ENCODE measurements at places on chromosomes 11 and 22.

DNA sequence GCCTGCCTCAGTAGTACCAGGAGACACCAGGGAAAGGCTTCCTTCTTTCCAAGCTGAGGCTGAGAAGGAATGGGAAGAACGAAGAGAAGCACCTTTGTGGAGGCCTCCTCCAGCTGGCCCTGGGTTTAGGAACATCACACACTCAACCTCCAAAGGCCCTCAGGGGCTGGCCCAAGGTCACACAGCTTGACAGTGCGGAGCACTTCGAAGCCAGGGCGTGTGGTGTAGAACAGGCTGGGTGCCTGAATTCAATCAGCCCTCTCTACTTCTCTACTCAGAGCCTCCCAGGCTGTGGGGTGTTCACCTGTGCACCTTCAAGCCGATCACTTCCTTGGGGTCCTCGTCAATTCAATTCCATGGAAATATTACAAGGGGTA, 727 bp upstream of the CSDC2 start:
- no peak for DNase-seq

- DNase-seq, result no peak
Measured at GRCh38 chr11:15216678-15217077, 102.0 kb downstream of the INSC start.

DNA sequence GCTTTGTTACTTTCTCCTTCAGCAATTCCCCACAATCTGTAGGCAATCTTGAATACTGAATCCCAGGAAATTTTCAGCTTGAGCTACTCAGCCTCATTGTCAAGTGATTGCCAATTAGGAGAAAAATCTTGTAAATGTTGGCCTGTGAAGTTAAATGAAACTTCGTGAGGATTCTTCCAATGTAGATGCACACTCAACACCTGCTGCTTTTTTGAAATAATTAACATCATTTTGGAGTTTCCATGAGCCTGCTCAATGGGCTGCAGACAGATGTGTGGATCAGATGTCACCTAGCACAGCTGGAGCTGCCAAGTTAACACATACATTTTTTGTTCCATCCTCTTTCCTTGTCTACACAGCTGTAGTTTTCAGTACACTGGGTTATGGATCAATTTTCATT, 645.6 kb upstream of the LUZP2 start:
- DNase-seq, result no peak

- no peak for DNase-seq
Measured at GRCh38 chr11:29319210-29319609, 697.6 kb downstream of the KCNA4 start.

DNA sequence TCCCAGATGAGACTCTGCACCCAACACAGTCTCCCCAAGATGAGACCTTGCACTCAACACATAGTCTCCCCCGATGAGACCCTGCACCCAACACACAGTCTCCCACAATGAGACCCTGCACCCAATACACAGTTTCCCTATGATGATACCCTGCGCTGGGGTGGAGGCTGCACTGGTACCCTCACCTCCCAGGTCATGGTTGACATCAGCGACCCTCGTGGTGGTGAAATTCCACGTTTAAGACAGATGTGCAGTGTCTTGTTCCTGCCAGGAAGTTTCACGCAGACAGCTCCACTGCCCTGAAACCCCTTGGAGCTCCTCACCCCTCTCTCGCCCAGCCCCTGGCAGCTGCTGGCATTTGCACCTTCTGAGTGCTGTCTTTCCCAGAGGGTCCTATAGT, 9.5 kb downstream of the MUC5AC start:
- DNase-seq, result no peak

- DNase-seq, result no peak
Measured at GRCh38 chr11:34787895-34788294, 128.3 kb downstream of the APIP start.

DNA sequence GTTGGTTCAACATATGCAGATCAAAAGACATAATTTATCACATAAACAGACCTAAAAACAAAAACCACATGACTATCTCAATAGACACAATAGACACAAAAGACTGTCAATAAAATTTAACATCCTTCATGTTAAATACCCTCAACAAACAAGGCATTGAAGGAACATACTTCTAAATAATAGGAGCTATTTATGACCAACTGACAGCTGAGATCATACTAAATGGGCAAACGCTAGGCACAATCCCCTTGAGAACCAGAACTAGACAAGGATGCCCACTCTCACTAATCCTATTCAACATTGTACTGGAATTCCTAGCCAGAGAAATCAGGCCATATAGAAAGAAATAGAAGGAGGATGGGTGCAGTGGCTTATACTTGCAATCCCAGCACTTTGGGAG, 50.3 kb upstream of the GLYAT start:
- DNase-seq, result no peak

DNA sequence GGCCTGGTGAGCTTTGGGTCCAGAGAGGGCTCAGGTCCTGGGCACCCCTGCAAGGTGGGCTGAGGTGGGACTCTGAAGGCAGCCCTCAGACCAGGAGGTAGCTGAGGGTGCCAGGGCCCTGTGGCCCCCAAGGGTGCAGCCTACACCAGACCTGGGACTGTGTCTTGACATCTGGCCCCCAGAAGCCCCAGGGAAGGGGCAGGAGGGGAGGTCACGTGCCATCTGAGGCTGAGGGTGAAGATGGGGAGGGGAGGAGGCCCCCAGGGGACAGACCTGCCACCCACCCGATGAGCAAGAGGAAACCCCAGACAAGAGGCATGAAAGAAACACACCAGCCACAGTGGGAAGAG, 520.2 kb downstream of the BRD1 start:
- DNase-seq, result no peak

GRCh38 chr11:84886344-84886743, 740.8 kb downstream of the DLG2 start:
- no peak for DNase-seq

GRCh38 chr11:206526-207207, 532 bp downstream of the BET1L start:
- DNase-seq, result no peak

DNA sequence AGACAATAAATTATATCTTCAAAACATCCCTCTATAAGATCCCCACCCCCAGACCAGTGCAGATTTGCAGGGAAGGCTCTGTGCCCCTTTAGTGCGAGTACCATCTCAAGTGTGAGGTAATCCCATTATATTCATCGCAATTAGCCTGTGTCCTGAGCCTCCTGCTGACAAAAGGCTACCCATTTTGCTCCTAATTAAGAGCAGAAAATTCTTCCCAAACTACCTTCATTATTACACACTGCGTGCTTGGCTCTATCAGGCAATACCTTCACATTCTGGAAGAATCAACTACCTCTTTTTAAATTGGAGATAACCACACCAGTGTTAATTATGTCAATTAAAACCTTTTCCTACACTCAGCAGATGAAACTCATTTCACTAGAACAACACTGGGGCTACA, 1133.4 kb upstream of the CCDC90B start:
- DNase-seq, result no peak

- DNase-seq, result no peak
Measured at GRCh38 chr22:35892192-35892591, 136.4 kb downstream of the RBFOX2 start.

DNA sequence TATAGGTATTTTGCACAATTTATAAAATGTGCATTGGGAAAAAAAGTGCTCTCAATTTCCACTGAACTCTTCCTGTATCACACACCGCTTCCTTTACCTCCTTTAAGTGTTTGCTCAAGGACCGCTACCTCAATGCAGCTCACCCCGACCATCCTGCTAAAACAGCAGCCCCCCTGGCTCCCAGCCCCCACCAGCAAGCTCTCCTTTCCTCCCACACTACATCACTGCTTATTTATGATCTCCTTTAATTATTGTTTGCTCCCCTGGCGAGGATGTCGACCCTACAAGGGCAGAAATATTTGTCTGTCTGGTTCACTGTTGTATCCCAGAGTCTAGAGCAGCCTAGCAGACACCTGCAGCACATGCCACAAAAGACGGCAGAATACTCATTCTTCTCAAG, 10.0 kb downstream of the SHANK2 start:
- DNase-seq, result no peak

- DNase-seq, result no peak
Measured at GRCh38 chr11:75155570-75156422, 4.9 kb downstream of the SLCO2B1 start.

GRCh38 chr11:96134602-96135001, 208.4 kb downstream of the MAML2 start:
- DNase-seq, result no peak

- DNase-seq, result no peak
Measured at GRCh38 chr22:30190574-30190973, 56.0 kb downstream of the LIF start.

GRCh38 chr11:94912806-94913205, 60.5 kb downstream of the CWC15 start:
- no peak for DNase-seq

DNA sequence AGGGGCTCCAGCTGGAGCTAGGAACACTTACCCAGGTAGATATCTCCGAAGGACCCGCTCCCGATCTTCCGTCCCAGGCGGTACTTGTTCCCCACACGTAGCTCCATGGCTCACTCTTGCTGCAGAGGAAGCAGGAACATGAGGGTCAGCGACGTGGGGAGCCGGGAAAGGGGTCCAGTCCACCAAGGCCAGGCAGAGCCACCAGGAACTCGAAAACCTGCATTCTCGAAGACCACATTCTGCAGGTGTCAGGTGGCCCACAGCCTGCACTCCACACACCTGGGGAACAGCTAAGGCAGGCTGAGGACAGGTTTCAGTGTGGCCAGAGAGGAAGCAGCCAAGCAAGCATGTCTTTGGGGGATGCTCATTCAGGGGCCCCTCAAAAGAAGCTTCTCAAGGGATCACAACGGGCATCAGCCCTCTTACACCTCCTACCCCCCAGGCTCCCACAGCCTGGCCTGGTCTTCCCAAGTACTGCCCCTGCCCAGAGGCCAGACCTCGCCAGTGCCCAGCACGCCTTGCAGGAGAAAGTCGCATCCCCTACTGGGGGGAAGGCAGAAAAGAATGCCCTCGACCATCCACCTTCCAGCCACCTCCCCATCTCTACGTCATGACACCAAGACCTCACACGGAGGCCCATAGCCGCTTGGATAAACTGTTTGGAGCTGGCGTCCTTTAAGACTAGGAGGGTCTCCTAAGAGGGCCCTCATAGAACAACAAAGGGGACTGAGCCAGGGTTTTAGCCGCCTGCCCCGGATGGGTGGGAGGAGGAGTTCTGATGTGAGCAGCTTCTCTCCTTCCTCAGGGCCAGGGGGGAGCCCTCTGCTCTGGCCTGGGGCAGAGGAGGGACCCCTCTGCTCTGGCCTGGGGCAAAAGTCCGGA, 2.9 kb downstream of the CSNK1E start:
- no peak for DNase-seq

DNA sequence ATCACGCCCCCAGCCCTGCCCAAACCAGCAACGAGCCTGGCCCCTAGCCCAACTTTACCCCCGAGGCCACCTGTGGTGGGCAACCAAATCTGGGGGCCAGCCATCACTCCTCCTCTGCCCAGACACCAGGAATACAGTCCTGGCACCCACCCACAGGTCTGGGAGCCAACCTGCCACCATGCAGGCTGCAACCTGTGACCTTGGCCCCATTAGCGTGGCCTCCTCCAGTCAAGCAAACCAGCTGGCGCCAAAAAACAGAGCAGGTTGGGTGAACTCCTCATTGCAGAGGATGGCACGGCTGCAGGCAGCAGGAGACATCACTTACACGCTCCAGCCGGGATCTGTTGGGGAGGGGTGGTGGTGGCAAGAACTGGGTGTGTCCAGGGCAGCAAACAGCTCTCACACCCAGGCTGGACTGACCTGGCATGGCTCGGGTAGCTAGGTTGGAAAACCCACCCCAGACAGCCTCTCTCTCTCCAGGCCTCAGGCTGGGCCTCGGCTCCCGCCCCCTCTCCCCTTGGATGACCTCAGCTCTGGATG, 65.5 kb upstream of the TCF20 start:
- no peak for DNase-seq

- DNase-seq, result no peak
Measured at GRCh38 chr11:32312865-32313403, 122.4 kb downstream of the WT1 start.

DNA sequence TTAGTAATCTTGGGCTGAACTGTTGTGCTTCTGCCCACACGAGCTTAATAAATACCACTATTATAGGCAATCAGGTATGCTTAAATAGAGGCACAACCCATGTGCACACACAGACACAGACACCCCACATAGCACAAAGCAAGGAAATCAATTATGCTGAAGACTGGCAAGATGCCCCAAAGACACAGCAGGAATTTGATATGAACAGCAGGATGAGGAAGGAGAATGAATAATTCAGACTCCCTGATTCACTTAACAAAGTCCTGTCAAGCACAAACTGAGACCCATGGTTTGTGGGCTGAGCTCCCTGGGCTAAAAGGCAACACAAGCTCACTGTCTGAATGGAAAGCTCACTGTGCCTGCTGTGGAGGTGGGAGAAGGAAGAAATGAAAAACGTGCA, 42.5 kb downstream of the RBFOX2 start:
- DNase-seq, result no peak

DNA sequence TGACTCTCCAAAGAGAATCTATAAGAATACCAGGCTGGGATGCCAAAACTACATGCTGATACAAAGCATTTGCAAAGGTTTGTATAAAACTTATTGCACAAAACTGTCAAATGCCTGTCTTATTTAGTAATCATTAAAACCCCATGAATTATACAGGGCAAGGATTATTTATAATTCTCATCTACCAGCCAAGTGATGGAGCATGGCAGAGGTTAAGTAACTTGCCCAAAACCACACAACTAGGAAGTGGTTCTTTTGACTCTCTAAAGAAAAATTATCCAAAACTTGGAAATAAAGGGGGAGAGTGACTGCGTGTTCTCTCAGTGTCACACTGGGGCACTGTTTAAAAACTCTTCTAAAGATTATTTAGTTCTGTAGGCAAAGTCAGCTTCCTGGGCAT, 17.4 kb upstream of the CLMP start:
- DNase-seq, result no peak

GRCh38 chr11:75204012-75204674, 36.4 kb upstream of the TPBGL start:
- no peak for DNase-seq

- no peak for DNase-seq
Measured at GRCh38 chr11:94851864-94852636, 83.9 kb downstream of the AMOTL1 start.

DNA sequence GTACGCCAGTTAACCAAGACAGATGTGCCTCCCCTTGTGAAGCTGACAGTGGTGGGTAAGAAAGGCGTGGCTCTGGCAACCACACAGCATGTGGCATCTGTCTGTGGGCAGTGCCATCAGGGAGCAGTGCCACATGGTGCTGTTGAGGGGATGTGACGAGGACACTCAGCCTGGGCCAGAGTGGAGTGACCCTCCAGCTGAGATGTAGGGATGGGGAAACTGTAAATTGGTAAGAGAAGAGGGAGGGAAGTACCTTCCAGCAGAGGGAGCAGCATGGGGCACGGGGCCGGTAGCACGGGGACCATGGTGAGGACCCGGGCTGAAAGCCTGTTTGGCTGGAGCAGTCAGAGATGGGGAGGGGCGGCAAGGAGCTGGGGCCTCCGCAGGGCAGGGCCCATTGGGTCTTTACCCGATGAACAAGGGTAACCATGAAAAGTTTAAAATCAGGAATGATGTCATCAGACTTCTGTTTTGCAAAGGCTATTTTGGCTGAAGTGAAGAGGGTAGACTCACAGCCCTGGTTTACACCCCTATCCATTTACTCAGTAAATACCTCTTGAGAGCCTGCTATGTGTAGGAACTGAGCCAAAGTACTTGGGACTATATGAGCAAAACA, 10.4 kb downstream of the TMPRSS6 start:
- DNase-seq, result no peak

Measured in breast epithelium (tissue), 4 donors.